ENCODE measurements at places on chromosomes 3 and 15. TPM values are rescaled to one million over a fixed set of nuclear protein-coding genes. Genes with fewer than 3 reads are reported as not detected.

- no peak for DNase-seq
Measured at GRCh38 chr15:57245130-57245529, 131.2 kb upstream of the CGNL1 start.

DNA sequence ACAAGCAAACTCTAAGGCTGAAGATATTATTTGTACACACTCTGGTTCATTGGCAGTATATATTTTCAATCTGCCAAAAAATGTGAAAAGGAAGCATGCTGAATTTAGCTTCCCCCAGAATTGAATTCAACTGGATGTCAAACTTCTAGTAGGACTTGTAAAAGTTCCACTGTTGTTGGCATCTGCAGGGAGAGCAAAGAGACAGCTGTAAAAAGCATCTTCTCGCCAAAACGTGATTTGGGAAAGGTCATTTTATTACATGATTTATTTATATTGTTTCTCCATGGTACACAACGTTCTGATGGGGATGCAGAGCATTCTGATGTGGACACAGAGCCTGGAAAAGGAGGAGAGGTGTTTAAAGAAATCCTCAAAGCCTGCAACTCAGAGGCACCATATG lies 196.7 kb upstream of the ADAMTS9 start:
- DNase-seq: no peak

DNA sequence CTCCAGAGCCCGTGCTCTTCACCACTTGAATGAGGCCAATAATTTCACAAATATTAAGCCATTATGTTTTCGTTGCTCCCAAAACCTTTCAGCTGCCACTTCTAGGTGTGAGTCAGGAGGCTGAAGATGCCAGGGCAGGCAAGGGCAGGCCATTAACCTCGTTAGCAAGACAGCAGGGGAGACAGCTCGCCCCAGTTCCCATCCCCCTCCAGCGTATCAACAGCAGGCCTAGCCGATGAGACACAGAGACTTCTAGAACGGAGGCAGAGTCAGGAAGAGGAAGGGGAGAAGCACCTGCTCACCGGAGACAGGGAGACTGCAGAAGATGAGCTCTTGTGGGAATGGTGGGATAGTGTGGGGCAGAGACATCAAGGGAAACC lies 28.0 kb upstream of the PLA2G4E start:
- no peak for DNase-seq

DNA sequence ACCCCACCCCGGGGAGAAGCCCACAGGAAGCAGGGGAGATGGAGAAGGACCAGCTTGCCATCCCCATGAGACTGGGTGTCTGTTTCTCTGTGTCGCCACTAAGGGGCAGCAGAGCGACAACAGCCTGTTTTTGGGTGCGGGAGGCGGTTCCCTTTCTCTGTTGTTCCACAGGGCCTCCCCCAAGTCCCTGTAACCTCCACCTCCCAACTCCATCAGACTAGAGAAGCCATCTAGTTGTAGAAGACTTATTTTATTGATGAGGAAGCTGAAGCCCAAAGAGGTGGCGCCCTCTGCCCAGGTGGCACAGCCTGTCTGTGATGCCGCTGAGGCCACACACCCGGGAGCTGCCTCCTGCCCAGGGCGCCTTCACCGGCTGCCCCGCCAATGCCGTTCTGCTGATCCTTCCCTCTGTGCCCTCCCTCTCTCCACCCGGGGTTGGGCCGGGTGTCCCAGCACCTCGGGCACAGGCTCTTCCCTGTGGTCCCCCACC lies 3.9 kb upstream of the CCDC9B start:
- DNase-seq: no peak

- DNase-seq: no peak
Measured at GRCh38 chr3:147377412-147378367, 28.7 kb downstream of the ZIC4 start.

DNA sequence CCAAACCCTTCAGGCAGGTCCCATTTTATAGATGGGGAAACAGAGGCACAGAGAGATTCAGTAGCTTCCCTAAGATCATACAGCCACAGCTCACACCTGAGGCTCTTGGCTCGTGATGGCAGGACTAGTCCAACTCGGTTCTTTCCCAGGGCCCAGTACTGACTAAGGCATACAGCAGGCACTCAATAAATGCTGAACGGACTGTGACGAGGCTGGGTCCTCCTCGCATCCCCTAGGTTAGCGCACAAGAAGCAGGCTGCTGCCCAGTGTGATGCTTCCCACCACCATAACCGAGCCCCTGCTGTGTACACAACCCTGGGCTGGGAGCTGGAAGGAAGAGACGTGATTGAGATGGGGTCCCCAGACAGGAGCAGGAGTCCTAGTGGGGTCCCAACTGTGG lies 24.9 kb downstream of the PLXND1 start:
- DNase-seq: no peak

DNA sequence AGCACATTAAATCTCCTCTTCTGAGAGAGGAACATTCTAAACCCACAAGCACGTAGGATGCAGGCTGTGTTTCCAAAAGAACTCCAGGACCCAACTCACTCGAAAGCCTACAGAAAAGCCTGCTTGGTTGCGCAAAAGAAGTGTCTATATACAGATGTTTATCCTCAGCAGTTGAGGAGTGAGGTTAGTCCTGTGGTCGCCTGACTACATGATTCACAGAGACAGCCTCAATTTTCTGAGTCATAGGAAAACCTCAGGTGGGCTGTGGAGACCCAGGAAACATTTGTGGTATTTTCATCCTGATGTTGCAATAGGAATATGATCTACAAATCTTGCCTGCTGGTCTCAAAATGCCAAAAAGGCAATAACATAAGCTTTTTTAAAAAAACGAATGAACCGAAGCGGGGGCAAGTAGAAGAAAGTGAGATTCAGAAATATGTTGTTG lies 183.8 kb upstream of the THRB start:
- DNase-seq: no peak

Gene MYEF2
- total RNA-seq: 46.3 TPM

Gene MEX3B
- 0.91 TPM for total RNA-seq

Gene WDR93
- total RNA-seq: 2.5 TPM
